ENCODE measurements at places on chromosomes 3 and 15. TPM values are rescaled to one million over a fixed set of nuclear protein-coding genes. Genes with fewer than 3 reads are reported as not detected.

GRCh38 chr3:48592519-48593087 is 2.5 kb downstream of the COL7A1 start:
- no peak for DNase-seq

- no peak for DNase-seq
These were observed 27.3 kb upstream of the UBE2E1 start for GRCh38 chr3:23778446-23778845.

Gene SERINC4
- not detected for total RNA-seq

Gene LMCD1
- total RNA-seq: 44.5 TPM

DNA sequence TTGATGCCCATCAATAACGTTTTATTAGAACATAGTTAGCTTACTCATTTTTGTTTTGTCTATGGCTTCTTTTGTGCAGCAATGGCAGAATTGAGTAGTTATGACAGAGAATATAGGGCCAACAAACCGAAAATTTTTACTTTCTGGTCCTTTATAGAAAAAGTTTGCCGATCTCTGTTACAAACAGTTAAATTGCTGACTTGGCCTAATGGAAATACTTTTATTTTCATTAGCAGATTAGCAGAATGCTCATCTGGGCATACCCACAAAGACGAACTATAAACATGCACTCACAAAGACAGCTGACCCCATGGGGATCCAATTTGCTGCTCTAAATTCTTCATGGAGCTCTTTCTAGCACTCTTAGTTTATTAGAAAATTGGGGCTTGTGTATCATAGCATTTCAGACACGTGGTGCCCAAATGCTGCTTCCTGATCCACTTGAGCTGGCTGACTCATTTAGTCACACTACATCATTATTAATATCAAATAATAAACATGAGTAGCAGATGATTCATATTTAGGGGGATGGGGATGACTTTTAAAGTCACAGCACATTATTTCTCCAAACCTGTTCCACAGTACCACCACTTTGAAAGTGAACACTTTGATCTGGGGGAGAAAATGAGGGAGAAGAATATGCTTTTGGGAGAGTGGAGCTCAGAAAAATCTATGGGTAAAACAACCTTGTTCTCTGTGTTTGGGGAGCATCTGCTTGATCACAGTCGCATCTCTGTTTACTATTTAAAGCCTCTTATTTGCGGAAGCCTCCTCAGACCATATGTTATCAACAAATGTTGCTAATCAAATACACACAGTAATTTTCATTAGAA is 228.1 kb upstream of the FEZF2 start:
- no peak for DNase-seq

Measured in lower leg skin (tissue), 4 donors.